Esophagus muscularis mucosa (tissue), 4 donors: ENCODE measurements at places on chromosomes 12 and 14. TPM values are rescaled to one million over a fixed set of nuclear protein-coding genes. Genes with fewer than 3 reads are reported as not detected.

PEBP1 gene
- total RNA-seq: 338 TPM

GRCh38 chr12:27083861-27084394 lies 1.6 kb upstream of the C12orf71 start:
- H3K36me3 ChIP-seq: no peaks in the 10 kb centered on the region
- H3K4me1 ChIP-seq: no peaks in the 10 kb centered on the region
- no peaks in the 10 kb centered on the region for H3K27me3 ChIP-seq
- H3K4me3 ChIP-seq: peak overlapping the region; percentile 24
- no peak overlapping the region for H3K27ac ChIP-seq

DNA sequence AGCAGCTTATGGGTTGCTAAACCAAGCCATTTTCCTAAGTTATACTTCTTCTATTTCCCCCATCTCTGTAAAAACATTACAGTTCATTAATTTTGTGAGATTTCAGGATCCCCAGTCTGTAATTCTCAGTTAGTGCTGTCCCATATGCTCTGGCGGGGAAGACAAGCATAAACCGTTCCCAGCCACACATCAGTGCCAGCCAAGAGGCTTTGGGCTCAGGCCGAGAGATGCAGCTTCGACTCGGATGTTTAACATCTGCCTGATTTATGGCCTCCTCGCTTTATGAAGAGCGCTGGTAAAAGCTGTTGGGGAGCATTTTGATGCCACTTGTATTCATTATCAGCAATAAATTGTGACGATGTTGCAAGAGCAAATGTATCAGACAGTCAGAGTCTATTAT lies 349.1 kb upstream of the CCDC196 start:
- no peak overlapping the region for H3K27ac ChIP-seq
- no peak overlapping the region for H3K4me3 ChIP-seq
- H3K27me3 ChIP-seq: no peaks in the 10 kb centered on the region
- DNase-seq: no peak
- H3K36me3 ChIP-seq: no peaks in the 10 kb centered on the region

DNA sequence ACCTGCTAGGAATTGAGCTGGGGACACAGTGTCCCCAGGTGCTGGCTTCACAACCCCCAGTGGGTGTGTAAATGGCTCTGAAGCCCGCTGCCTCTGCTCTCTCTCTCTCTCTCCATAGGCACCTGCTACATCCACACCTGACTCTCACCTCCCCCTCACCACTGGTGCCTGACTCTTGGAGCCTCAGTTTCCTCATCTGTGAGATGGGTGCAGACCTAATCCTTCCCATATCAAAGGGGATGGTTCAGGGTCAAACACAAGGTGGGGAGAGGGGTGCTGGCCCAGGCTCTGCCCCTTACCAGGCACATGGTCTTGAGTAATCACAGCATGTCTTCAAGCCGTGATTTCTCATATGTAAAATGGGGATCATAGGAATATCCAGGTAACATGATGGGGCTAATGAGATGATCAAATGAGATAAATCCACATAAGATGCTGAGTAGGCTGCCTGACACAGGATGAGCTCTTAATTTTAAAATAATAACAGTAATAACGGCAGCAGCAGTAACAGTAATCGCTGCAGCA lies 37.6 kb downstream of the TESC start:
- H3K4me3 ChIP-seq: no peak overlapping the region
- H3K4me1 ChIP-seq: no peaks in the 10 kb centered on the region
- no peak overlapping the region for H3K27ac ChIP-seq
- no peaks in the 10 kb centered on the region for H3K27me3 ChIP-seq
- no peak for DNase-seq

GRCh38 chr12:122079532-122080081 lies 1.1 kb downstream of the MLXIP start:
- H3K27ac ChIP-seq: peak overlapping the region; percentile 88
- peaks cover 10% of the 10 kb centered on the region for H3K36me3 ChIP-seq
- DNase-seq: no peak
- H3K4me3 ChIP-seq: peak overlapping the region; percentile 76
- H3K27me3 ChIP-seq: no peaks in the 10 kb centered on the region

GRCh38 chr14:50871914-50872732 lies at the start of gene ABHD12B:
ABHD12B (plus strand) TSS chr14:50872053; CDS start chr14:50872175, 122 bp downstream.
- peaks cover 6% of the 10 kb centered on the region for H3K4me1 ChIP-seq
- peaks cover 23% of the 10 kb centered on the region for H3K27me3 ChIP-seq
- H3K4me3 ChIP-seq: peak within 1 kb of the TSS; percentile 48
- DNase-seq: no peak
- H3K36me3 ChIP-seq: no peaks in the 10 kb centered on the region
- no peak within 1 kb of the TSS for H3K27ac ChIP-seq

STON2 gene
- 8.7 TPM for total RNA-seq

- H3K4me1 ChIP-seq: peaks cover 11% of the 10 kb centered on the region
- DNase-seq: no peak
- H3K4me3 ChIP-seq: no peak overlapping the region
Observed at GRCh38 chr12:13282861-13283260, 86.3 kb downstream of the EMP1 start.

INHBC gene
- total RNA-seq: not detected
